Progenitor cell of endocrine pancreas (in vitro differentiated cells): ENCODE measurements at places on chromosomes 7 and 10. TPM values are rescaled to one million over a fixed set of nuclear protein-coding genes. Genes with fewer than 3 reads are reported as not detected.

DNA sequence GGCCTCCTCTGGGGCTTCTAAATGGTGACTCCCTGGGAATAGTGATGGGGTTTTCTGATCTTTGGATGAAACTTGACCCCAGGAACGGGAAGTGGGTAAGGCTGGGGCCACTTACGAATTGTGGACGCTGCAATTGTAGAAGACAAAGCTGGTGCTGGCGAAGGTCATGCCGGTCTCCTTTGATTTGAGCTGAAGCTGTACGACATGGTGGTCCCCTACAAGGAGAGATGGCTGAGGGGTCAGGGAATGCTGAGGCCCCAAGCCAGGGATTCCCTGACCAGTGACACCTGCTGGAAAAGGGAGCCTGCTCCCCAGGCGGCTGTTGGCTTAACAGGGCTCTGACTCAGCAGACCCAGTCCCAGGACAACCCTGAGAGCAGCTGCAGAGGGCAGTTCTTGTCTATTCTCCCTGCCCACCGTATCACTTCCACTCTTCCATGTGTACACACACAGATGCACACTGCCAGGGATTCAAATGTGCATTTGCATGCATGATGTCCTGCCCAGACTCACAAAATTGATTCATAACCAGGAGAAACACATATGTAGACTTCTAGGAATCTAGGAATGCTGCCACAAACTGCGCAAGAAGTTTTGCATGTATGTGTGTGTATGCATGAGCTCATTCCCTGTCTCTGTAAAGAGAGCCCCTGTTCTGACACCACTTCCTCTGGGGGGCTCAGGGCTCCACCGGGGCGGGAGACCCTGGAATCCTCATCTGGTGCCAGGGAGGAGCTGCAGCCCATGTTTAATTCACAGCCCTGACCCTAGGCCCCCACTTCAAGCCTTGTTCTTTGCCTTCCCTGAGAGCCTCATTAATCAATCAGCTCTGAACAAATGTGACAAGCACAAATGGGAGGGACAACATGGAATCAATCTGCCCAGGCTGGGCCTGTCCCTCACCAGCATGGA, 350.0 kb downstream of the PLXNA4 start:
- DNase-seq = no peak

TMEM236 gene
- 0.07 TPM in 2 replicates for total RNA-seq

DNA sequence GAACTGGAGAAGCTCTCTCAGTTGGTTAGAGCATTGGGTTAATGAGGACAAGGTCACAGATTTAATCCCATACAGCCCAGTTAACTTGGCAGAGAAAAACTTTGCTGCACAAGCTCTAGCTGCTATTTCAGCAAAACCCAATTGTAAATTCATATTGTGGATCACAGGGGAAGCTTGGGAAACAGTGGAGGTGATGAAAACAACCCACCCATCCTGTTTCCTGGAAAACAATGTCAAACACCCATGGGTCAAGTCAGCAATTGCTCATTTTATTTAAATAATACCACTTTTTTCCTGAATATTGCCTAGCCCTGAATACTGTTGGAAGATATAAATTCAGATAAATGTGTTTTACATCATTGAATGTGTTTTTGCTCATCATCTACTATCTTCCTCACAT, 900.6 kb upstream of the LRRTM3 start:
- DNase-seq = no peak

OR2A5 gene
- not detected in 2 replicates for total RNA-seq

PRKAR1B gene
- 51.6 and 54.2 TPM in 2 replicates for total RNA-seq

ADAM22 gene
- 14.4 and 15.8 TPM in 2 replicates for total RNA-seq

DNA sequence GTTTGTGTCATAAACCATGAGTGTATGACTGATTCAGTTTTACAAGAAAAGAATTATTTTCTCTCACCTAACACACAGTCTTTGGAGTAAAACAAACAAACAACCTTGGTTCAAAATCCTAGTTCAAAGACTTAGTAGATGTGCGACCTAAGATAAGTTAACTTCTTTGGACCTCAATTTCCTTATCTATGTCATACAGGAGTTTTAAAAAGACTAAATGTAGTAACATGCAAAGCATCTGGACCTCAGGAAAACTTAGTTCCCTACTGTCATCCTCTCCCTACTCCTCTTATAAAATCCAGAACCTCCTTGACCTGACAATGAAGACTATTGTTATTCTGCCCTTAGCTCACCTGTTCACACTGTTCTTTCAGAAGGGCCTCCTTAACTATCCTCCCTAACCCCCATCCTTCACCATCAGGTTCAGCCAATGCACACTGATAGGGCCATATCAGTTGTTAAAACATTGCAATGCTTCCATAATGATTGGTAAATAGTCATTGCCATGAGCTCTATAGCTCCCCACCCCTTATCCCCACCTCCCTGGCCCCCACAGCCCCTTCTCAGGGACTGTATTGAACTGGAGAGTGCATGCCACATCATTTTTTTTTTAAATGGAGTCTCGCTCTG, 28.8 kb upstream of the CCNJ start:
- no peak for DNase-seq

CRHR2 gene
- not detected in 2 replicates for total RNA-seq

CC2D2B gene
- total RNA-seq = 0.77 and 0.82 TPM in 2 replicates

DNA sequence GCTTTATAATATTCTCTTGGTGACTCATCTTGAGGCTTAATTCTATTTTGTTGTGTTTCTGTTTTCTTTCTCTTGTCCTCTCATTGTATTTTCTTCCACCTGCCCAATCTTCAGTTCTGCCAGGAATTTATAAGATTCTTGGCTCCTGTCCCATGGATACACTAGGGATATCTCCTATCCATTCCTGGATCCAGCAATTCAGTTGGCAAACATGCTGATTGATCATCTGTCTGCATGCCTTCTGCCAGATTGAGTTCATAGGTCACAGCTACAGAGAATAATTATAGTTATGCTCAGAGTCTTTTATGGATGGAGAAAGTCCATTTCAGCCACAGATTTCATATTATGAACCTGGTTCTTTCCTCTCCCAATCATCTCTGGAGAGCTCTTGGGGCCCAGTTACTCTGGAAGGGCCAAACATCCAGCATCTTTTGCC, 140.4 kb upstream of the MAGI2 start:
- DNase-seq = no peak

TDRD1 gene
- total RNA-seq = not detected in 2 replicates

DNA sequence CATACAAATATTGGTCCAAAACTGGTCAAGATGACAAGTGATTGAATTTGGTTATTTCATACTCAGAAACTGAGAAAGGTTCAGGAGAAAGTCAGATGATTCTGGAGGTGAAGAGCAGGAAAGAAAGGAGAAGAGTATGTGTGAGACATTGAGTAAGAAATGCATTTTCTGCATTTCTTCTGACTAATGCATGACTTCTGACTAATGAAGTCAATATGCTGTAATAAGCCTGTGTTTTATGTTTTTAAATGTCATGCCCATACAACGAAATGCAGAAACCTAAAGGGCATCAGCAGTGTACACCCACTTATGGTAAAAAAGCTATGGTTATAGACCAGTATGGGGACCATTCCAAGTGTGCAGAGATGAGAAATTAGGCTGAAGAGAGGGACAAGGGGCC, 1227.8 kb upstream of the SORCS1 start:
- no peak for DNase-seq
